ENCODE measurements at places on chromosomes 11 and 22.

DNA sequence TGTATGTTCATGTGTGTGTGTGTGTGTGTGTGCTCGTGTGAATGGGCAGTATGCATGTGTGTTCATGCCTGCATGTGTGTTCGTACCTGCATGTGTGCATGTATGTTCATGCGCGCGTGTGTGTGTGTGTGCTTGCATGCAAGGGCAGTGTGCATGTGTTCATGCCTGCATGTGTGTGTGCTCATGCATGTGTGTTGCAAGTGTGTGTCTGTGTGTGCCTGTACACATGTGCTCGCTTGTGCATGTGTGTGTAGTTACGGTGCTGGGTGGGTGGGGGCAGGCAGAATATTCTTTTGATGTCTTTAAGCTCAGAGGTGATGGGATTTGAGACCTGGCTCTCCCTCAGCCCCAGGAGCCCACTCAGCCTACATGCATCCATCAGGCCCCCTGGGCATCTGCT, 822.1 kb downstream of the BRD1 start:
- no peak for DNase-seq

GRCh38 chr11:68166969-68167368, 45.8 kb upstream of the CHKA start:
- no peak for DNase-seq

GRCh38 chr11:26199331-26200095, 132.4 kb upstream of the ANO3 start:
- DNase-seq = no peak

GRCh38 chr11:61950035-61950547, at the start of gene BEST1:
BEST1 (plus strand) TSS chr11:61950351; CDS start chr11:61951807, 1,456 bp downstream.
- DNase-seq = no peak

DNA sequence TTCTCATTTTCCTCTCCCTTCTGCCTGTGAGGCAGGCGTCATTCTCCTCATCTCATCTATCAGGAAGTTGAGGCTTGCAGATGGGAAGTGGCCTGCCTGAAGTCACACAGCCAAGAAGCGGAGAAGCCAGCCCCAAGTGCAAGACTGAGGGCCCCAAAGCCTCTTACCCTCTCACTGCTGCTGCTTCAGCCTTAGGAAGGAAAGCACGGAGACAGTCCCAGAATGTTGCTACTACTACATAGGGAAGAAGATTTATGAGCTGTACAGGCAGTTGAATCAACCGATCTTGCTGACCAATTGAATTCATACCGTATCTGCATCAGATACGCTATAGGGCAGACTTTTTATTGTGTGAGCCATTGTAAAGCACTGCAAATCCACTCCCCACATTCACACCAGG, 89.0 kb downstream of the CWC15 start:
- no peak for DNase-seq

GRCh38 chr22:27407369-27407985, 394.1 kb downstream of the MN1 start:
- DNase-seq = no peak
